ENCODE measurements at places on chromosomes 5 and 9.

- DNase-seq = no peak
Observed at GRCh38 chr5:127331890-127332649, 41.5 kb downstream of the MEGF10 start.

DNA sequence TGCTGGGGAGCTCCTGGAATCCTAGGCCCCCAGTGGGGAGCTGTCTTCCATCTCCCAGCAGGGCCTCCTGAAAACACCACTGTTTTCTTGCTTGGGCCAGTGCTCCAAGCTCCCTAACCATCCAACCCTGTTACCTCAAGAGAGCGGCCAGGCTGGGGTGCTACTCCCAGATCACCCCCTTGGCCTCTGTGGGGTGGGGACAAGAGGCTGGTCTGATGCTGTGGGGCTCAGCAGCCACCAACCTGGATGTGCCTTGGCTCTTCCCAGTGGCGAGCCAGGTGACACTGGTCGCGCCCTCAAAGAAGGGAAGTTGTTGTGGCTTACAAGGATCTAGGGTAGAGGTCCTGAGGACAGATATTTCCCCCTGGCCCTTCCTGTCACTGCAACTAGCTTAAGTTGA is 49.0 kb downstream of the SECISBP2 start:
- no peak for DNase-seq

DNA sequence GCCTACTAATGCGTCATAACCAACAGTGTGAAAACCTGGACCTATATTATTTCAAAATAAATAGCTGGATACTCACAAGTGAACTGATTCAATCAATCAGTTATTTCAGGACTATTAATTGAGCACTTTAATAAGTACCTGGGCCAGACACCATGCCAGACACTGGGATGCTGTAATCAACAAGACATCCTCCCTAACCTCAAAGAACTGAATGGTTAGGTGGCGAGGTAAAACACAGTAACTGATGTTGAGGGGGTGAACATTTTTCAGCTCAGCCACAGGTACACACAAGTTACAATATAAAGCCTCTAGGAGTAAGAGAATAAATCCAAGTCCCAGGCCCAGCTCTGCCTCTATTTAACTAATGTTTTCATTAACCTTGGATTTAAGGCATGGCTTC is 24.0 kb downstream of the CDH6 start:
- DNase-seq = no peak

DNA sequence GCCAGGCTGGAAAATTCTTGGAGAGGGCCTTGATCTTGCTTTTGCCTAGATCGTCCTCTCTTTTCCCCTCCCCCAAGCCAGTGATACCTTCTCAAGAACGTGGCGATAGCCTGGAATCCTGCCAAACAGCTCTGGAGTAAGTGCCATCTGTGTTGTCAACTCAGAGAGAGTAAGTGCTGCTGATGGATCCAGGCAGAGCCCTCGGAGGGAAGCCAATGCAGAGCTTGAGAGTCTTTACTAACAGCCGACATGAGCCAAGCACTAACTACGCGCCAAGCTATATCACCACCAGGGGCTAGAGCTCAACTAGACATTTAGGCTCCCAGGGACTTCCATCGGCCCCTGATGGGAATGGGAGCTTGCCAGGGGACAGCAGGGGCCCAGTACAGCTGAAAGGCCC is 17.6 kb downstream of the RAPGEF1 start:
- no peak for DNase-seq

DNA sequence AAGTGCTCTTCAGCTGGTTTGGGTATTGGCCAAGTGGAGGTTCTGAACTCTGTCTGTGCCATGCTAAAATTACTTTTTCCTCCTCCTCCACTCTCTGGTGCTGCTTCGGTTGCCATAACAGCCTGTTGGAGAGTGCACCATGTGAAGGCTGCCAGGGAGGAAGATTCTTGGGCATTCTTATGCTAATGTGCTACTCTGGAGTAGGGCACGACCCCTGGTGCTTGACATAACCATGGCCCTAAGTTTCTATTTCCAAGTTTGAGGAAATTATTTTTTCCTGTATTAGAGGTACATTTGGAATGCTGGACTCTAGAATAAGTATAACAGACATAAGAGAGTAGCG is 111.6 kb downstream of the ARHGAP26 start:
- DNase-seq = no peak

- DNase-seq = no peak
Observed at GRCh38 chr9:136225366-136225747, 20.3 kb downstream of the QSOX2 start.

DNA sequence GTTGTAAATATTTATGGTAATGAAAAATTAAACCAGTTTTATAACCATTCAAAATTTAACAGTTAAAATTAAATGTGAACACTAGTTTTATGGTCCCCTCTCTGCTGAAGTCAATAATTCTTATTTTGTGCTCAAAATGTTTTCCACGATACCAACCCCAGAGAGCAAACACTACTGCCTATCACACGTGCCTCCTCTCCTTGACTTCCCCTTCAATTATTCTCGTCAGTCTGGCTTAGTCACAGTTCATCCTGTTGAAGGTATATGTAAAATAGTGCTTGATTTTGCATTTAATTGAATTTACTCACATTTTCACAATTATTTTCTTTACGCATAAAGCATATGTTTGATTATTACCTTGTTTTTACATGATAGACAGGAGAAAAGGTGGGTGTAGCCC is 148.8 kb downstream of the CCDC192 start:
- no peak for DNase-seq

GRCh38 chr5:9737265-9737664 is 107.1 kb upstream of the TAS2R1 start:
- DNase-seq = no peak

- DNase-seq = no peak
Observed at GRCh38 chr5:79727451-79728355, 38.1 kb downstream of the CMYA5 start.

- DNase-seq = no peak
Observed at GRCh38 chr9:118104363-118104762, 400.2 kb downstream of the TLR4 start.

- DNase-seq = no peak
Observed at GRCh38 chr5:143271431-143271830, 132.1 kb downstream of the NR3C1 start.

GRCh38 chr5:61327760-61328753 is 4.0 kb upstream of the ZSWIM6 start:
- no peak for DNase-seq

DNA sequence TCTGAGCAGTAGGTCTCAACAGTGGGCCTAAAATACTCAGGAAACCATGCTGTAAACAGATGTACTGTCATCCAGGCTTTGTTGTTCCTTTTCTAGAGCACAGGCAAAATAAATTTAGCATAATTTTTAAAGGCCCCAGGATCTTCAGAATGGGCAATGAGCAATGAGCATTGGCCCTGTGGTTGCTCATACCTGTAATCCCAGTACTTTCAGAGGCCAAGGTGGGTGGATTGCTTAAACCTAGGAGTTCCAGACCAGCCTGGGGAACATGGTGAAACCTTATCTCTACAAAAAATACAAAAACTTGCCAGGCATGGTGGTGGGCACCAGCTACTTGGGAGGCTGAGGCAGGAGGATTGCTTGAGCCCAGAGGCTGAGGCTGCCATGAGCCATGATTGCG is 13.5 kb upstream of the PCBD2 start:
- no peak for DNase-seq

GRCh38 chr9:3993773-3994172 is 306.1 kb downstream of the GLIS3 start:
- no peak for DNase-seq

- DNase-seq = no peak
Observed at GRCh38 chr5:115815006-115815692, 1.3 kb downstream of the CDO1 start.

DNA sequence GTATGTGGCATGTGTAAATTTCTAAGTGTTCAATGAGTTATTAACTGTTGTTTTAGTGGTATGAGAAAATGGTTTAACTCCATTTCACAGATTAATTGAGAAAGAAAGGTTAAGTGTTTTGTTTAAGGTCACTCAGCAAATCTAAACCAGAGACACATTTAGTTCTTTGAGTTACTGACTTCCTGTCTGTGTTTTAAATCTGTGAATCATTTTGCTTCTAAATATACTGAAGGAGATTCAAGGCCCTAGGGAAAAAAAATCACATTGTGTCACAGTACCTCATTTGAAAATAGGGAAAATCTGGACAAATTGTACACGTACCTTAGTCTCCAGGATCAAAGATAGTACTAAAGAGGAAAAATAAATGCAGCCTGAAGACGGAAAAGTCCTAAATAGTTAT is 368.2 kb downstream of the TMEM161B start:
- no peak for DNase-seq

GRCh38 chr5:134026521-134027287 is 21.9 kb upstream of the VDAC1 start:
- DNase-seq = no peak

DNA sequence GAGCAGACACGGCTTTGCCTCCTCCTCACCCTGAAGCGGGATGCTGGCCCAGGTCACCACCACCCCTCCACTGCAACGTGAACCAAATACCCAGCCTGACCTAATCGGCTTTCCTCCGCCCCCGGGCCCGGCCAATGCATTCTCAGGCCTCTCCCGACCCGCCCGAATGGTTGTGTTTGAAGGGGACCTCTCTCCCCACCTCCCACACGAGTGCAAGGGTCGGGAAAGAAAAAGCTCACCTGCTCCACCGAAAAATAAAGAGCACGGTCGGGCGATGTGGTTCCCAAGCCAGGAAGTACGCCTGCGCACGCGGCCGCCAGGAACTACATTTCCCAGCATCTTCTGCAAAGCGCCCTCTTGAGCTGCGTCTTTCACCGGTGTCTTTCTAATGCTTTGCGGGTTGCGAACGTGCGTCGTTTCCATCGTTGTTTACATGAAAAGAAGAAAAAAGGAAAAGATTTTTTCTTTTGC is at the start of gene ZNF883:
ZNF883 (minus strand) TSS at position 282 of the 471 bp plus-strand sequence.
- DNase-seq = peak; percentile 3

DNA sequence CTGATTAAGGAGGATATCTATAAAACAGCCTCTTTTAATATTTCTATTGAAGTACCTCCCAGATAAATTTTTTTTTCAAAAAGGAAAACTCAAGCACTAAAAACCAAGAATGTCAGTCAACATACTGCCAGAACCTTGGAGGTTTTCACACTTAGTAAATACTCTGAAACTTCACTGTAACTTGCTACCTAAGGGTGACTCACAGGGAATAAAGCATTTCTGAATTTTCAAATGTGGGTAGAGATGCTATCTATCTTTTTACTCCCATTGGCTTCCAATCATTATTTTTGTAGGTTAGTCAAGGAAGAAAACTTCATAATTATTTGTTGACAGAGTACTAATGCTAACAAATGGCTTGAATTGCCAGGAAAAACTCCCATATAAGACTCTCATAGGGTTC is 46.1 kb downstream of the SLC25A46 start:
- DNase-seq = no peak

DNA sequence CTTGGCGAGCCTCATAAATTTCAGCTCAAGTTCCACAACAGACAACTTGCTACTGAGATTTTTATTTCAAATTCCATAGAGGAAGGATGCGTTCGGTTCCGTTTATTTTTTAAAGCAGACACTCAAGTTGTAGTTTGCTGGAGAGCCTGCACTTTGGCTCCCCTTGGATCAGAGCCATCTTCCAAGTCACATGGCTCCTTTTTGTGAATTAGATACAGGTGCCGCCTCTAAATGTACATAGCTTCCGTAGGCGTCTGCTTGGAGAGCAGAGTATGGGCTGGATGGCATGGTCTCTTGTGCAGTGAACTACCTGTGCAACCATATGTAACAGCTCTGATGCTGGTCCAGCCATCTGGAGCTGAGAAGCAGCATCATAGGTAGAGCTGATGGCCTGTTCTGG is 73.9 kb upstream of the WWC1 start:
- DNase-seq = no peak

DNA sequence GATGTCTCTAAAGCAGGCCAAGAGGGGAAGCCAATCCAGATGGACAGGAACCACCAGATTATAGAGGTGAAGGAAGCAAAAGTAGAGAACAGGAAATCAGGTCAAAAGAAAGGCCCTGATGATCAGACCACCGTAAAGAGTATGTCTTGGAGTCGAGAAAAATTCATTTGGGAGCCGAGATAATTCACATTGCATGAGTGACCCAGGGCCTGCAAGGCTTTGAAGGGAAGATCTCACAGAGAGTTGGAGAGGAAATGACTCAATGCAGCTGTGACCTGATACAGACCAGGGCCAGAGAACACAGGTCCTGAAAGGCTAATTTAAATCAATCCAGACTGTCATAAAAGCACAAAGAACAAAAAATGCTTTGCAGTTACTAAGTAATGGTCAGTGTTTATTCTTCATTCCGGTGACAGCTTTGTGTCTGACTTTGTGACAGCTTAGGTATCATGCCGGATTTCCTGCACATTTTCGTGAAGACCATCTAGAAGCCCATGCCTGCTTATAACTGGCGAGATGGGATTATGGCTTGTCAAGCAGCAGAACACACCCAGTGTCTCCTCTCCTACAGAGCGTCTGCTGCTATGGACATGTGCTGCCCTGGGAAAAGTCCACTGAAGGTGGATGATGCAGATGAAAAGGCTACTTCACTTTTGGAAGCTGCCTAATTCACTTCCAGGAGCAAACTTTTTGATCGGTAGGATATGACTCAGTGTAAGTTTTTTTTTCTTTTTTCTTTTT is 5.8 kb upstream of the ACTBL2 start:
- DNase-seq = no peak

DNA sequence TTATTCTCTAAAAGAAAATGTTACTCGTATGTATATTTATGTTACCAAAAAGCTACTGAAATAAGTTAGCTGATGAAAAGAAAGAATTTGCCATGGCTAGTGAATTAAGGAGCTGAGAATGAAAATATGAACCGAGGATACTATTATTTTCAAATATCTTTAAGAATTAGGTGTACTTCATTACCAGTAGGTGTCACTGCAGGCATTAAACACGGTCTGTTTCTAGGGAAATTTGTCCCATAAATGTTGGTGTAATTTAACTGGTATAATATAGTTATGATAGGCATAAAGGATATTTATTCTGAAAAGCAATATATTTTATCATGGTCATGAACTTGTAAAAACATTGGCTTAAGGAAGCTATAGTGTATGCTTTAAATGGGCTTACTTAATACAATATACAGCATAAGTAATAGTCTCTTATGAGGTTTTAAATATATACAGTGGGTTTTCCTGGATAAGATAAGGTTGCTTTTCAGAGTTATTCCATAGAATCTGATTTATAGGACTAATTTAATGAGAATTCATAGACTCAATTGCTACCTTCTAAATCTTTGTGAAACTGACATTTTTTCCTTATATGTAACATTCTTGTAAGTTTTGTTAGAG is 72.4 kb upstream of the MPDZ start:
- DNase-seq = no peak

- no peak for DNase-seq
Observed at GRCh38 chr5:69019668-69020375, 74.0 kb upstream of the SLC30A5 start.

- no peak for DNase-seq
Observed at GRCh38 chr5:62937661-62938558, 359.3 kb downstream of the LRRC70 start.

DNA sequence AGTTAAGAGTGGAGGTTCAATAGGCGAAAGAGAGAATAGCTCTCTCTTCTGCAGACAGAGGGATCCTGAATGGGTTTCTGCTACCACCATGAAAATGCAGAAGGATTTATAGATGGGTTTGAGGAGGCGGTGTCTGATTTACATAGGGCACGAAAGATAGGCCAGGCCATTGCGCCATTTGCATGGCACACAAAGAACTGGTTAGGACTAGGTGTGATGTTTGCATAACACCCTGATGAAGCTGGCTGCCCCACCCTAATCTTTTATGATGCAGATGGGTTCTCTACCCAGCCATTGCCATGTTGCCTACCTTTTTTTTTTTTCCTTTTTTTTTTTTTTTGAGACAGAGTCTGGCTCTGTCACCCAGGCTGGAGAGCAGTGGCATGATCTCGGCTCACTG is 51.4 kb upstream of the PDZD2 start:
- DNase-seq = no peak

- no peak for DNase-seq
Observed at GRCh38 chr5:74963407-74963806, 89.0 kb downstream of the GCNT4 start.

GRCh38 chr5:168165977-168166376 is 125.5 kb upstream of the WWC1 start:
- DNase-seq = no peak
